Ovary (tissue), 10 donors: ENCODE measurements at places on chromosomes 13 and 19. TPM values are rescaled to one million over a fixed set of nuclear protein-coding genes. Genes with fewer than 3 reads are reported as not detected.

- no peaks in the 10 kb centered on the region for H3K27me3 ChIP-seq
- H3K4me3 ChIP-seq, result peak overlapping the region; percentile 91
- H3K4me1 ChIP-seq, result peaks cover 5% of the 10 kb centered on the region
- H3K36me3 ChIP-seq, result no peaks in the 10 kb centered on the region
Observed at GRCh38 chr13:60397704-60398378, 821 bp downstream of the TDRD3 start.

- peak overlapping the region; percentile 16 for H3K4me3 ChIP-seq
- no peaks in the 10 kb centered on the region for H3K36me3 ChIP-seq
- H3K4me1 ChIP-seq, result peaks cover 2% of the 10 kb centered on the region
- no peaks in the 10 kb centered on the region for H3K27me3 ChIP-seq
- peak overlapping the region; percentile 27 for H3K27ac ChIP-seq
- DNase-seq, result no peak
Observed at GRCh38 chr19:291561-292280, 518 bp upstream of the PLPP2 start.

DNA sequence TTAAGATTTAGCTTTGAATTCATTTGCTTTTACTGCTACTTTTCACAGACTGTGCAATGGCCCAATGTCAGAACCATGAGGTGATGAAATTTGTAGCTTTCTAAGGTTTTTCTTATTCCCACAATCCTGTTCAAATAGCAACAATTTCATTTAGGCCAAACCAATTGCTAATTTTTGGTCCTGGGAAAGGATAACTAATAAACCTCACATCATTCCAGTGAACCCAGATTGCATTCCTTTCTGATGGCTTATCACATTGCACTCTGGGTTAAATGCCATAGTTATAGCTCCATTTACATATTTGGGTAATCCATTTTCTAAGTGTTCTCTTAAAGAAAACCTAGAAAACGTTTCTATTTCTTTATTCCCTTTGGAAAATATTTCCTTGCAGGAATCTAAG is 22.9 kb upstream of the POMP start:
- H3K4me1 ChIP-seq, result no peaks in the 10 kb centered on the region
- H3K4me3 ChIP-seq, result no peak overlapping the region
- no peak overlapping the region for H3K27ac ChIP-seq
- H3K27me3 ChIP-seq, result no peaks in the 10 kb centered on the region
- DNase-seq, result no peak

- no peaks in the 10 kb centered on the region for H3K36me3 ChIP-seq
- H3K27ac ChIP-seq, result no peak overlapping the region
- no peaks in the 10 kb centered on the region for H3K27me3 ChIP-seq
- no peak for DNase-seq
Observed at GRCh38 chr19:32619051-32619685, 38.2 kb downstream of the PDCD5 start.

DNA sequence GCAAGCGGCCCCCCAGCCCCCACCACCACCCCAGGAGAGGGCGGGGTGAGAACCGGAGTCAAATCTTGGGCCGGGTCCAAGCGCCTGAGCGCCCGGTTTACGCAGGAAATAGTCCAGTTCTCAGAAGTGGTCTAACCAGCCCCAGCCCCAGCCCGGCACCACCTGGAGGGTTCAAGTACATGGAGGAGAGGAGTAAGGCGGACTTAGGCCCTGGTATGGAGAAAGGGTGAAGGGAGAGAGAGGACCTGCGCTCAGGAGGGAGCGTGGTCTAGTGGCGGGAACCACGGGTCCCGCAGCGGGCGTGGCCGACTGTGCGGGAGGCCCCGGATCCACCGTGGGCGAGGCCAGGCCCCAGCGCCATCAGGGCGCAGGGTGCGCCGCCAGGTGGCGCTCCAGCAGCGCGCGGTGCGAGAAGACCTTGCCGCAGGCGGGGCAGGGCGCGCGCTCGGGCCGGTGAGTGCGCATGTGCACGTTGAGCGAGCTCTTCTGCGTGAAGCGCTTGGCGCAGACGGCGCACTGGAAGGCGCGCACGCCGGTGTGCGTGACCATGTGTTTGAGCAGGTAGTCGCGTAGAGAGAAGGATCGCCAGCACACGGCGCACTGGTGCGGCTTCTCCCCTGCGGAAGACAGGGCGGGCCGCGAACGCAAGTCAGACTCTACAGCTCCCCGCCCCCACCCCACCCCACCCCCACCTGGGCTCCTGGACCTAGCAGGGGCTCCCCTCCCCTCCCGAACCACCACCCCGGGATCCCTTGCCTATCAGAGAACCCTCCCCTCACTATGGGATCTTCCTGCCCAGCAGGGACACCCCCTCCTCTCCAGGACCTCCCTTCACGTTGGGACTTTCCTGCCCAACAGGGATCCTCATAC is 2.1 kb upstream of the SLC27A5 start:
- H3K4me1 ChIP-seq, result peaks cover 8% of the 10 kb centered on the region
- H3K27me3 ChIP-seq, result no peaks in the 10 kb centered on the region
- H3K27ac ChIP-seq, result no peak overlapping the region
- H3K4me3 ChIP-seq, result peak overlapping the region; percentile 14
- DNase-seq, result peak; percentile 88

DNA sequence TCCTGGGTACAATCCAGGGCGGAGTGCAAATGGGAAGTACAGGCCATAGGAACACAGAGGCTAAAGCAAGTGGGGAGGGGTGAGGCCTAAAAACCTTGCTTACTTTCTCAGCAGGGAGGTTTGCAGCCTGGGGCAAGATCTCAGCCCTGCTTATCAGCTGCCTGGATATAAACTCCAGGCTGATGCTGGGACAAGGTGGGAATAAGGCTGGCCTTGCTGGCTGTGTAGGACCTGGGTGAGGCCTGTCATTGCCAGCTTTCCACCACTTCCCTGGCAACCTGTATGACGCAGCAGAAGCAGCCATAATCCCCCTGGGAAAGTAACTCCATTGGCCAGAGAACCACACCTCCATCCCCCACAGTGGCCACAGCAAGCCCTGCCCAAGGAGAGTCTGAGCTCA is 279.1 kb upstream of the ATXN8OS start:
- no peak for DNase-seq
- no peaks in the 10 kb centered on the region for H3K4me1 ChIP-seq
- no peak overlapping the region for H3K27ac ChIP-seq
- H3K4me3 ChIP-seq, result no peak overlapping the region
- H3K36me3 ChIP-seq, result no peaks in the 10 kb centered on the region
- no peaks in the 10 kb centered on the region for H3K27me3 ChIP-seq

DNA sequence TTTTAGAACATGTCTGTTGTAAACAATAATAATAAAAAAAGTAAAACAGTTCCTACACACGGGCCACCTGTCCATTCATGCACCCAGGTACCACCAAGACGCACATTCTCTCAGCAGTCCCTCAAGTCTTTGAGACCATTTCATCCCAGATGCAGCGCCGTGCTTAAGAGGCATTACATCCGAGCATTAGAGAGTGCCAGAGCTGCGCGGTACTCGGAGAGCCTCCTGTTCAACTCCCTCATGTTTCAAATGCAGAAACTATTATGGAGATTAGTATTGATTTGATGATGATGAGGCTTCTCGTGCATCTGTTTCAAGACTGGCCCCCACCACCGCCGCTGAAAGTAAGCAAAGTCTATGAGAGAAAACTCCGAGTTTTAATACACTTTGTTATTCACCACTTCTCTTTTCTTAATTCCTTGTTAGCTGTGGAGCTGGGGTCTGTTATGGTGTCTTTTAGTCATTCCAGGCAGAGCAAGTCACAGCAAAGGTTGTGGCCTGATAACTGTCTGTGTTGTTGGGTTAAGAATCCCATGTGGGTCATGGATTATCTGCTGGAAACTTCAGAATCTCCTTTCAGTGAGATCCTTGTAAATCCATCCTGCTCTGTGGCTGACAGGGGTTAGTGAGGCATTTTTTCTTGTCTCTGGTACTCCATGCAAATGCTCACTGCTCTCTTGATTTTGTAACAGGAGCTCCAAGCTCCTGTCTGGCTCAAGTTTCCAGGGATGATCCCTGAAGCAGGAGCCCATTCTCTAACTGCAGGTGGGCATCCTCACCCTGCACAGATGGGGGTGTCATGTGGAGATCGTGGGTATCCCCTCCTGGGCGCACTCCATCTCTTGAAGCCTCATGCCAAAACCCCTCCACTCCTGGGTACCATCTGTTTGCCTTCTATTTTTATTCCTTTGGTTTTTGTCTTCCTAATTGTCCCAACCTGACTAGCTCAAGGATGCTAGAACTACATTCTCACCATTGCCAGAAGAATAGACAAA is 74.9 kb upstream of the MTIF3 start:
- H3K4me1 ChIP-seq, result no peaks in the 10 kb centered on the region
- no peak overlapping the region for H3K4me3 ChIP-seq
- H3K27me3 ChIP-seq, result no peaks in the 10 kb centered on the region
- H3K36me3 ChIP-seq, result no peaks in the 10 kb centered on the region
- no peak overlapping the region for H3K27ac ChIP-seq

GRCh38 chr13:113964251-113964995 is 9.5 kb downstream of the C13orf46 start:
- H3K27me3 ChIP-seq, result no peaks in the 10 kb centered on the region
- no peak overlapping the region for H3K27ac ChIP-seq
- no peak overlapping the region for H3K4me3 ChIP-seq
- DNase-seq, result no peak

DNA sequence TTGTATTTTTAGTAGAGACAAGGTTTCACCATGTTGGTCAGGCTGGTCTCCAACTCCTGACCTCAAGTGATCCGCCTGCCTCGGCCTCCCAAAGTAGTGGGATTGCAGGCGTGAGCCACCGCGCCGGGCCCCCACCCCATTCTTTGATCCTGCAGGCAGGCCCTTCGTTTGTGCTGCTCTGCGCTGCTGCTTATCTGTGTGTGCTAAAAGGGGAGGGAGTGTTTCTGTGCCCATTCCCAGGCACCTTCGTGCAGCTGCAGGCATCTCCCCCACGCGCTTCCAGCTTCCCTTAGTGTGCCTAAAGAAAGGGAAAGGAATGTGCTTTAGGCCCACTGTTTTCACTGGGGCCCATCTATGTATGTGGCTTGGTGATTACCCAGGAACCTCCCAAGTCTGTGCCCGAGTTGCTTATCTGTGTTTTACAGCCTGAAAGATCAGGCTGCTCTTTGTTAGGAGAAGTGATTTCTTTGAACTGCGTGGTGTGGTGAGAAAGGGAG is 27.2 kb downstream of the EPN1 start:
- no peaks in the 10 kb centered on the region for H3K27me3 ChIP-seq
- peak; percentile 22 for DNase-seq
- H3K4me3 ChIP-seq, result no peak overlapping the region
- no peak overlapping the region for H3K27ac ChIP-seq
- peaks cover 3% of the 10 kb centered on the region for H3K4me1 ChIP-seq

DNA sequence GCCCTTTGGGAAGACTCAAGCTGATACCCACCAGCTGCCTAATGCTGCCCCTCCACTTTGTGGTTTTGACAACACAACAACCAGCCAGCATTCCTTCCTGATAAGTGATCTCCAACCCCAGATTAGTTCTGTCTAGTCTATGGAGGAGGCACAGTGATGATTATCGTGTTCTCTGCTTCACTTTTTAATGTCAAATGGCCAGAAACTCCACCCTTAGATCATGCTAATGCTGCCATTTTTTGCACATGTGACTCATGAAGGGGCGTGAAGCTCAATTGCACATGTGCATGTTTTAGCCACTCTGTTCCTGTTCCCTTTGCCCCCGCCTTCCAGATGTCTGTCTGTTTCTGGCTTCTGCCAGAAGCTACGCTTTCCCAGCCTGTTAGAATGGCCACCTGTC is 199.8 kb downstream of the COG6 start:
- H3K4me3 ChIP-seq, result no peak overlapping the region
- H3K4me1 ChIP-seq, result no peaks in the 10 kb centered on the region
- no peaks in the 10 kb centered on the region for H3K36me3 ChIP-seq
- no peak overlapping the region for H3K27ac ChIP-seq
- H3K27me3 ChIP-seq, result no peaks in the 10 kb centered on the region

- peaks cover 35% of the 10 kb centered on the region for H3K4me1 ChIP-seq
- H3K4me3 ChIP-seq, result peak overlapping the region; percentile 64
- H3K27me3 ChIP-seq, result no peaks in the 10 kb centered on the region
Observed at GRCh38 chr19:42283188-42284065, 14.4 kb downstream of the CIC start.

DNA sequence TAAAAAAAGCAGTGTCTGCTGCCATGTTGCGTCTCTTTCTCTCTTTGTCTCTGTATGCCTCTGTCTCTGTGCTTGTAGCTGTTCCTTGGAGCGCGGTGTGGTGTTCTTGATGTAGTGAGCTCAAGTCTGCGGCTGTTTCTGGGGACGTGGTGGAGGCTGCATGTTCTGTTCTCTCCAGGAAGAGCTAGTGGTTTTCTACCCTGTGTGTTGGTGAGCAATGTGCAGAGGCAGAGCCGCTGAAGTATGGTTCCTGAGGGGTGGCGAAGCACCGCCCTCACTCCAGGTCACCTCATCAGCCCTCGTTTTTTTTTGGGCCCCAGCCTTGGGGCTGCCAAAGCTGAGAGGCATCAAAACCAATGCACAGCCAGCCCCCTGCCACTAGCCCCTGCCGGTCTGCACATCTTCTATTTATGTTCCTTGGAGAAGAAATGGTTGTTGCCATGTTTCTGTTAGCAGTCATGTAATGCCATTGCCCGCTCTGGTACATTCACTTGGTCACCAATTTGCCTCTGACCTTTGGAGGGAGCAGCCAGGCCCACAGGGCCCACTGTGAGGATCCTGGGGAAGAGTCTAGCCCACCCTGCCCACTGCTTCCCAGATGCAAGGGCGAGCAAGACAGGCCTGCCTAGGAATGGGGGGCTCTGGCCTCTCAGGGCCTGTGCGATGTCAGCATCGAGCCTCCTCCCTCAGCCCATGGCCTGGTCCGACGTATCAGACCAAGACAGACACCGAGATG is 7.2 kb downstream of the HNRNPL start:
- no peaks in the 10 kb centered on the region for H3K36me3 ChIP-seq
- H3K27ac ChIP-seq, result no peak overlapping the region
- H3K27me3 ChIP-seq, result no peaks in the 10 kb centered on the region
- H3K4me3 ChIP-seq, result no peak overlapping the region
- no peak for DNase-seq
- peaks cover 2% of the 10 kb centered on the region for H3K4me1 ChIP-seq

DNA sequence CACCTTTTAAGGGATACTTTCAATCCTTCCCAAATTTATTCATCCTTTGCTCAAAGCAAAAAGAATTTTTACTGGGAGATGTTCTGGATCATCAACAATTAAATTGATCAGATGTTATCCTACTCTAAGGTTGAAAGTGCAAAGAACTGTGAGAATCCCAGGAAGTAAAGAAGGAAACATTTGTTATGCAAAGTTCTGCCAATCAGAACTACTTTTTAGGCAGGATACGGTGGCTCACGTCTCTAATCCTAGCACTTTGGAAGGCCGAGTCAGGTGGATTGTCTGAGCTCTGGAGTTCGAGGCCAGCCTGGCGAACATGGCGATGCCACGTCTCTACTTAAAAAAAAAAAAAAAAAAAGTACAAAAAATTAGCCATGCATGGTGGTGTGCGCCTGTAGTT is 882.3 kb downstream of the DIAPH3 start:
- no peak overlapping the region for H3K4me3 ChIP-seq
- H3K27ac ChIP-seq, result no peak overlapping the region
- H3K36me3 ChIP-seq, result no peaks in the 10 kb centered on the region

- H3K36me3 ChIP-seq, result no peaks in the 10 kb centered on the region
- H3K4me3 ChIP-seq, result no peak overlapping the region
- no peak for DNase-seq
- no peaks in the 10 kb centered on the region for H3K4me1 ChIP-seq
Observed at GRCh38 chr13:65540175-65540574, 1690.0 kb downstream of the PCDH9 start.

Gene CCDC169
- not detected for total RNA-seq

Gene IL12RB1
- total RNA-seq, result 0.31 TPM

Gene RAB20
- 27.3 TPM for total RNA-seq
